ENCODE measurements at places on chromosomes 3 and 15.

DNA sequence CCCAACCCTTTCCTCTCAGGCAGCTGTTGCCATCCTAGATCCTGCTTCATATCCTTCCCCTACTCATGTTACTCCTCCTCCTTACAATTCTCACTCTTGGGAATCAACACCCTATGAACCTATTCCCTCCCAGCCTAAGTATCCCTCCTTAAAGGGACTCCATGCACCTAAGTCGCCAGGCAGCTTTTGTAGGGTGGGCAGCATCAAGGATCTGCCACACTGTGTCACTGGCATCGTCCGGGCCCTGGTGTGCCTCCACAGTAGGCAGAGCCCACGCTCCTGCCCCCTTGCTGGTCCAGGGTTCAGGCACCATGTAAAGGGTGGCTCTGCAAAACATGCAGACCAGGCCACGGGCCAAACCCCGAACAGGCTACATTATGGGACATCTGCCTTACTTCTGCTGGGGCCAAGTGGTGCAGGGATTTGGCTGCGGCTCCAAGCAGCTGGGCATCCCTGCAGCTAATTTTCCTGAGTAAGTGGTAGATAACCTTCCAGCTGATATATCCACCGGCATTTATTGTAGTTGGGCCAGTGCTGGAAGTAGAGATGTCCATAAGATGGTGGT is 53.4 kb downstream of the GSK3B start:
- H3K4me1 ChIP-seq = peaks cover 4% of the 10 kb centered on the region
- DNase-seq = no peak
- H3K27ac ChIP-seq = no peak overlapping the region
- H3K4me3 ChIP-seq = no peak overlapping the region
- H3K36me3 ChIP-seq = peaks cover 77% of the 10 kb centered on the region

DNA sequence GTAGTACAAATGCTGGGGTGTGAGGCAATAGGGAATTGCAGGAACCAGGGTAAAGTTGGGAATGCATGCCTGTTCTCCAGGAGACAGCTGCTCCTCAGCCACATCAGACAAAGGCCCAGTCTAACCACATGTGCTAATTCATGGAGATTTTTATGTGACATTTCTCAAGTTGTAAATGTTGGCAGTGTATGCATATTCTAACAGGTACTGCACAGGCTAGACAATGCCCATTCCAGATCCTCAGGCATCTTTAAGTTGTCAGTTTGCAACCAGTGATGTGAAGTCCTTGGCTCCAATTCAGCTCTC is 84.9 kb downstream of the EEFSEC start:
- peak overlapping the region; percentile 48 for H3K27ac ChIP-seq
- H3K4me3 ChIP-seq = no peak overlapping the region
- H3K27me3 ChIP-seq = no peaks in the 10 kb centered on the region
- H3K36me3 ChIP-seq = no peaks in the 10 kb centered on the region
- peaks cover 50% of the 10 kb centered on the region for H3K4me1 ChIP-seq
- DNase-seq = no peak

DNA sequence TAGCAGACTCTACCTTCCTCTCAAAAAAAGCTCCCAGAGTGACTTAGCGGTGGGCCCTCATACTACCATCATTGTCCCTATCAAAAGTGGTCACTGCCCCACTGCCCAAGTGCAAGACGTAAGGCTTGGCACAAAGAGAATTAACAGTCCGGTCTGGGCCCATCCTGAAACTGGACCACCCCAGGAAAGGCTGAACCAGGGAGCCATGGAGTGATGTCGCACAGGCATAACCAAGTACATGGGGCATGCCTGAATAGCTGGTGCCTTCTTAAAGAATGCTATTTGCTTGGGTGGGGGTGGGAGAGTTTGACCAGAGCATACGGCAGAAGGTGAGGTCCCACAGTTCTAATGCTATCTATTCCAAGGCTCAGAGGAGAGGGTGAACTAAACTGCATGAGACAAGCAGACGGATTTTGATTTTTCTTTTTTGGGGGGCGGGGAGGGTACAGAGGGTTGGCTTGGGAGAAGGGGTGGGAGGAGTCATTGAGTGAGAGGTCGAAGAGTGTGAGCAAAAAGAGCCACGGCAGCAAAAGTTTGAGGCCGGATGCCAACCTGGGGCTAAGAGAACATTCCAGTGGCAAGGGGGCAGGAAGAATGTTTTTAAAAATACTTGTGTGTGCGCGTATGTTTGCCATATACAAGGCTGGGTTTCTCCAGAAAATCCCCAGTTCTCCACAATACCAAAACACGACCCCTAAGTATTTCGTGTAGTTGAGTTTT is 50.2 kb downstream of the FAM174B start:
- H3K4me1 ChIP-seq = peaks cover 13% of the 10 kb centered on the region
- no peak overlapping the region for H3K4me3 ChIP-seq
- no peak overlapping the region for H3K27ac ChIP-seq
- no peak for DNase-seq

- peak overlapping the region; percentile 15 for H3K27ac ChIP-seq
- no peaks in the 10 kb centered on the region for H3K36me3 ChIP-seq
- H3K27me3 ChIP-seq = peaks cover 2% of the 10 kb centered on the region
- no peak overlapping the region for H3K4me3 ChIP-seq
- no peak for DNase-seq
- H3K4me1 ChIP-seq = peaks cover 48% of the 10 kb centered on the region
Observed at GRCh38 chr3:55564726-55565125, 77.6 kb upstream of the WNT5A start.

DNA sequence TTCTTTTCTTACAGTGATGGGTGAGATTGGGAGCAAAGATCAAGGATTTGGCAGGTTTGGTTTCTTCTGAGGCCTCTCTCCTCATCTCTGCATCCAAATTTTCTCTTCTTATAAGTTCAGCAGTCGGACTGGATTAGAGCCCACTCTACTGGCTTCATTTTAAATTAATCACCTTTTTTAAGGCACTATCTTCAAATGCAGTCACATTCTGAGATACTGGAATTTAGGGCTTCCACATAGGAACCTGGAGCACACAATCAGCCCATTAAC is 56.5 kb upstream of the PLSCR4 start:
- no peaks in the 10 kb centered on the region for H3K27me3 ChIP-seq
- H3K4me3 ChIP-seq = no peak overlapping the region
- DNase-seq = no peak
- peaks cover 18% of the 10 kb centered on the region for H3K4me1 ChIP-seq
- no peaks in the 10 kb centered on the region for H3K36me3 ChIP-seq

DNA sequence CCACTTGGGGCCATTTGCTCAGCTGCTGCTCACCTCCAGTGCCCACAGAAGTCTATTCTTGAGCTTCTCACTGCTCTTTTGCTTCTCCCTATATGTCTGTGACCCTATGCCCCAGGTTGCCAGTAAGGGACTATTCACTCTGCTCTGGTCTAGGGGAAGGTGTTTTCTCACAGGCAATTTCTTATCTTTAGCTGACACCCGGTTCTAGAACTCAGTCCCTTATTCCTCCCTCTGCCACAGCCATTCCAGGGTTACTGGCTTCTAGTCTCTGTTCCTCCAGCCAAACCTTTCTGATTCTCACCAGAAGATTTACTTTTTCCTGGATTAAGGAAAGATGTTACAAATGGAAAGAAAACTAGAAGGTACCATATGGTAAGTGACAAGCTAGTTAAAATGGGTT is 574.0 kb downstream of the NTRK3 start:
- H3K27ac ChIP-seq = no peak overlapping the region
- no peaks in the 10 kb centered on the region for H3K36me3 ChIP-seq
- H3K4me3 ChIP-seq = no peak overlapping the region
- no peaks in the 10 kb centered on the region for H3K4me1 ChIP-seq
- no peak for DNase-seq

DNA sequence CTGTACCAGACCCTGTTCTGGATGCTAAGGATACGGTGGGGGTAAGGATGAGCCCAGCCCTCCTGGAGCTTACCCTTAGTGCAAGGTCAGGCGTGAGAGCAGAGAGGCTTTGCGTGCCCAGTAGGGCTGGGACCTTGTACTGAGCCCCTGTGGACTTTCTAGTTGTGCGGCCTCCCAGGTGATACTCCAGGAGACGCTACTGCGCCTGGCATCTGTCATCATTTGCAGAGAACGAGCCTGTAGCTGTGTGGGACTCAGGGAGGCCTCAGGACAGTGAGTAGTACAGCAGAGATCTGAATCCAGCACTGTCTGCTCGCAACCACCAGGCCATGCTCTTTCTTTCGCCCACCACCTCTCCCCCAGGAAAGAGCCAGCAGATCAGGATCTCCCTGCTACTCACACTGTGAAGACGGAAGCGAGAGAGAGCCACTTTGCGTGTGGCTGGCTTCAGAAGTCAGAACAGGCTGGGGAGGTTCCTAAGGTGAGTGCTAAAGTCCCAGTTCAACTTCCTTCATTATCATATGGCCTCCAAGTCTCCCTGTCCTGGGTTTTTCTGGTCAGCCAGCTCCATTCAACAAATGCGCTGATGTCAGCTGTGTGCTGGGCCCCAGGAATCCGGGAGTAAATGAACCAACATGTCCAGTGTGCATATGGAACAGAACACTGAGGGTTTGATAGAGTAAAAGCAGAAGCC is 38.2 kb upstream of the ITGA11 start:
- peaks cover 20% of the 10 kb centered on the region for H3K27me3 ChIP-seq
- no peak overlapping the region for H3K4me3 ChIP-seq
- DNase-seq = no peak
- no peak overlapping the region for H3K27ac ChIP-seq

GRCh38 chr3:159080256-159080655 is 278.4 kb downstream of the MFSD1 start:
- H3K4me3 ChIP-seq = no peak overlapping the region
- no peak overlapping the region for H3K27ac ChIP-seq
- no peaks in the 10 kb centered on the region for H3K27me3 ChIP-seq
- no peaks in the 10 kb centered on the region for H3K4me1 ChIP-seq

DNA sequence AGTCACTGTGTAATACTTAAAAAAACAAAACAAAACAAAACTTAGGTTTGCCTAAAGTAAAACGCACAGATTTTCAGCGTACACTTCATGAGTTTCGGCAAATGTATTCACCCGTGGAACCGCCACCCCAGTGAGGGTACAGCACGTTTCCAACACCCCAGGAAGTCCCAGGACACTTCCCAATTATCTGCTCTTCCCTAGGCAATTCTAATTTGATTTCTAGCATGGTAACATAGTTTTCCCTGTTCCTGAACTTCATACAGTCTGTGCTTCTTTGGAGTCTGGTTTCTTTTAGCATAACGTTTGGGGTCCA is 497 bp upstream of the CLASP2 start:
- no peak for DNase-seq
- H3K27me3 ChIP-seq = no peaks in the 10 kb centered on the region
- no peaks in the 10 kb centered on the region for H3K36me3 ChIP-seq
- peaks cover 9% of the 10 kb centered on the region for H3K4me1 ChIP-seq
- H3K4me3 ChIP-seq = no peak overlapping the region
- H3K27ac ChIP-seq = peak overlapping the region; percentile 98

DNA sequence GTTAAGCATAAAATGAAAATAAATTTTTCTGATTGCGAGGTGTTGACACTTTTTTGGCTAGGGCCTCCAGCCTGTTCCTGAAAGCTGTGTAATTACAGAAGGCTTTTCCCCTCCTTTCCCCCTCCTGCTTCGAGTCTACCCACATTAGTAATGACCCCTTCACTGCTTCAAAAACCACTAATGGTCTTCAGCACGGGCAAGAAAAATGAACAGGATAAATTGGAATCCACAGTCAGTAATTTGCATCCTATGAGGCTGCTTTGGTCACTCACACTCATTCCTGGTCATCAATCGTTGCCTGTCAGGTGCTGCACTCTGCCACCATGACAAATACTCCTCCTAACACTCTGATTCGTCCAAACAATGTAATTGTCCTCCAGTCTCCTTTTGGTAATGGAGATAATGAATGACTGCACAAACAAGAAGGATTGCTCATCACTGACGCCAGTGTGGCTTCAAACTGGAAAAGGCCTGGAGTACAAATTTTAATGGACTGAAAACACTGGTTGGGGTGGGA is 148.6 kb downstream of the MEIS2 start:
- H3K36me3 ChIP-seq = peaks cover 13% of the 10 kb centered on the region
- H3K4me1 ChIP-seq = peaks cover 68% of the 10 kb centered on the region
- peak overlapping the region; percentile 29 for H3K27ac ChIP-seq
- H3K27me3 ChIP-seq = no peaks in the 10 kb centered on the region
- no peak for DNase-seq

GRCh38 chr3:159787178-159787574 is 201.5 kb upstream of the IL12A start:
- H3K4me1 ChIP-seq = peaks cover 84% of the 10 kb centered on the region
- H3K4me3 ChIP-seq = no peak overlapping the region
- H3K36me3 ChIP-seq = no peaks in the 10 kb centered on the region
- peak overlapping the region; percentile 97 for H3K27ac ChIP-seq
- H3K27me3 ChIP-seq = no peaks in the 10 kb centered on the region

GRCh38 chr15:68334661-68335124 is 57.1 kb downstream of the FEM1B start:
- peaks cover 5% of the 10 kb centered on the region for H3K27me3 ChIP-seq
- H3K4me1 ChIP-seq = peaks cover 33% of the 10 kb centered on the region
- H3K27ac ChIP-seq = no peak overlapping the region

DNA sequence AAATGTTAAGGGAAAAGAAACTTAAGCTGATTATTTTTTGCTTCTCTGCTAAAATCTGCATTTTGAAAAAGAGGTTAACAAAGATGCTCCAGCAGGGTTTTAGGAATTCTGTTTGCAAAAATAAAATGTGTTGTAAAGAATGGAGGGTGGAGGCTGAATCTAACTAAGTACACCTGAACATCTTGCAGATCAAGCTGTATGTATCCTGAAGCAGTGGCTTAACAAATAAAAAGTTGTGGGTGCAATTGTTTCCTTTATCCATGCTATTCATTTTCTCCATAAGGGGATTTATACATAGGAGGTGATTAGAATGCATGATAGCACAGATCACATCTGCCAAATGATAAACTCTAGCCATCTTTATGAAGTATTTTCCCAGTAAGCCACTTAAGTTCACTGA is 466.3 kb downstream of the ERC2 start:
- peak overlapping the region; percentile 52 for H3K27ac ChIP-seq
- H3K4me3 ChIP-seq = no peak overlapping the region
- no peaks in the 10 kb centered on the region for H3K27me3 ChIP-seq
- no peaks in the 10 kb centered on the region for H3K36me3 ChIP-seq
- peaks cover 69% of the 10 kb centered on the region for H3K4me1 ChIP-seq

GRCh38 chr3:193795062-193795690 is 202.2 kb downstream of the OPA1 start:
- peak overlapping the region; percentile 60 for H3K27ac ChIP-seq
- no peak for DNase-seq
- H3K4me3 ChIP-seq = no peak overlapping the region

- no peak overlapping the region for H3K4me3 ChIP-seq
- H3K27me3 ChIP-seq = peaks cover 100% of the 10 kb centered on the region
- no peak overlapping the region for H3K27ac ChIP-seq
- H3K4me1 ChIP-seq = peaks cover 25% of the 10 kb centered on the region
Observed at GRCh38 chr3:137770835-137771399, 6.8 kb downstream of the SOX14 start.

DNA sequence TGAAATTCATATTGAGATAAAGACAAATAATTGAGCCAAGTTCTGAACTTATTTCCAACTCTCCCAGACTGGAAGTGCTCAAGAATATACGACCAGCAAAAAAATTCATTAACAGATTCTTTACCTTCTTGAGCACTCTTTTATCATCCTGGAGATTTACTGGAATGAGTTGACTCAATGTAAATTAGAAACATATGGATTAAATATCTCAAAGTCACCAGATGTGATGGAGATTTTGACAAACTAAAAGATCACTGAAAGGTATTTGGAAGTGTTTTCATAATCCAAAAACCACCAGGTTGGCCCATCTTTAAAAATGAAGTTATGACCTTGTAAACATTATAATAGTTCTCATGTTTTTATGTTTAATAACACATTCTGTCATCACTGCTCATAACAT is 433.2 kb upstream of the RASGRP1 start:
- H3K27ac ChIP-seq = no peak overlapping the region
- no peaks in the 10 kb centered on the region for H3K27me3 ChIP-seq
- peaks cover 3% of the 10 kb centered on the region for H3K36me3 ChIP-seq
- H3K4me3 ChIP-seq = no peak overlapping the region
- H3K4me1 ChIP-seq = peaks cover 20% of the 10 kb centered on the region
